IMR-90 (cell line): ENCODE measurements at places on chromosomes 11 and 22.

DNA sequence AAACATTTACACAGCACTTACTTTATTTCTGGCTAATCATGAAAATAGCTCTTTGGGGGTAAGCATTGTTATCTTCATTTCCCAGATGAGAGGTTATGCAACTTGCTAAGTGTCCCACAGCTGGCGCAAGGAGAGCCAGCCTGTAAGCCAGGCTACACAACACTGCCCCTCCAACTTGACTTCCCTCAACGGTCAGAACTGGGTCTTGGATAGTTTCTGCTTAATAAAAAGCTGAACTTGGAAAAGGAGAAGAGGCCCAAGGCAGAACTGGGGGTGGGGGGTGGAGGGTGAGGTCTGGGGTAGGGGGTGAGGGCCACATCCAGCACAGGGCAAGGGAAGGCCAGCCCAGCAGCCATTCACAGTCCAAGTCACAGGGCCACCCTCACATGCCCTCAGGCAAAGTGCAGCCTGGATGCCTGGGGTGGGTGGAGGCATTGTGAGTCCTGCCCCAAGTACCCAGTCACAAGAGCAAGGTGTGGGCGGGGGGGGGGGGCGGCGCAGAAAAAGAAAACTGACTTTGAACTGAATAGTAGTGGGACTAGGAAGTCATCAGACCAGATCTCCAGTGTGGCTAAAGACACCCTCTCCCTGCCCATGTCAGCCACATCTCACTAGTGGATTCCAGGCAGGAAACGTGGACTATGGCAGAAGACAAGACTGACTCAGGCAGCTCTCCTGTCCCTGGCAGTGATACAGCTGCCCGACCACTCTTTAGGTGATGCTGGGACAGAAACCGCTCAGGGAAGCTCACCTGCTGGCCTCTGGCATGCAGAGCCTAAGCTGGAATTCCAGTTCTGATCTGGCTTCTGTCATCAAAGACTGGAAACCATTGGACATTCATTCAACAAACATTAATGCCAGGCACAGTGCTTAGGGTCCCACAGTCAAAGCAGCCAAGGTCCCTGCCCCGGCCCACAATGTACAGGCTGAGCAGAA is 52.4 kb downstream of the PACSIN2 start:
- peak; percentile 47 for DNase-seq

GRCh38 chr11:125454047-125454446 is 42.0 kb downstream of the FEZ1 start:
- DNase-seq, result no peak

GRCh38 chr11:34356913-34357700 is 703 bp downstream of the ABTB2 start:
- DNase-seq, result peak; percentile 51

DNA sequence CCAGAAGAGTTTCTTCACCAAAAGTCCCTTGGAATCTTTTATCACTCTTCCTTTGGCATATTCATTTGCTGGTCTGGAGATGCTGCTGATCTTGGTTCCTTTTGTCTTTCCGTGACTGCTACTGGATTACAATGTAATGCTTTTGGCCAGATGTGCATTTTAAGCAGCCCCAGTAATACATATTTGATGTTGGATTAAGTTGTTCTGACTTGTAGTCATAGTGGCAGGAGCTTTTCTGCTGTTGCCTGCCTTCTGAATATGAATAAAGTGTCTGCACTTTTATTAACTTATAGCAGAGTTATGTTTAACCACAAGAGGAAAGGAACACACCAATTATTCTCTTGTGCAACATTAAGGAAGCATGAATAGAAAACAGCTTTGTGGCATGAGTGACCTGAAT is 360.0 kb upstream of the DDI1 start:
- no peak for DNase-seq

DNA sequence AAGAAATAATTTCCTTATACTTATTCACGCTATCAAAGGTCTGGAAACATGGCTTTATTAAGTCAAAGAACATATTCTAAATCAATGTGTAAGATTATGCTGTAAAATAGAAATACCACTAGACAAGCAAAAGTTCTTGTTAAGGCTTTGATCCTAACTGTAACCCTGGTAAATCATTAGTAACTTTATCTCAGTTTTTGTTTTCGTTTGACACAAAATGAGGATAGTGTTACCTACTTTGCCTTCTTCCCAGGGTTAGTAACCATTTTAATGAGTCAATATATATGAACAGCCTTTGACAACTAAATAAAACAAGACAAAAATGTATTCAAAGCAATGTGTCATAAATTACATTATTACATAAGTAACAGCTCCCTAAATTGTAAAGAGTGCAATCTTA is 1336.3 kb downstream of the FAM181B start:
- DNase-seq, result no peak
